ENCODE measurements at places on chromosomes 3 and 15.

GRCh38 chr3:169085827-169086226 lies 577.7 kb downstream of the MECOM start:
- peak; percentile 5 for DNase-seq

GRCh38 chr3:31724651-31725050 lies 191.9 kb downstream of the STT3B start:
- no peak for DNase-seq

GRCh38 chr3:21621181-21621651 lies 129.8 kb downstream of the ZNF385D start:
- no peak for DNase-seq

GRCh38 chr15:100113351-100114080 lies 228.3 kb downstream of the ADAMTS17 start:
- no peak for DNase-seq

DNA sequence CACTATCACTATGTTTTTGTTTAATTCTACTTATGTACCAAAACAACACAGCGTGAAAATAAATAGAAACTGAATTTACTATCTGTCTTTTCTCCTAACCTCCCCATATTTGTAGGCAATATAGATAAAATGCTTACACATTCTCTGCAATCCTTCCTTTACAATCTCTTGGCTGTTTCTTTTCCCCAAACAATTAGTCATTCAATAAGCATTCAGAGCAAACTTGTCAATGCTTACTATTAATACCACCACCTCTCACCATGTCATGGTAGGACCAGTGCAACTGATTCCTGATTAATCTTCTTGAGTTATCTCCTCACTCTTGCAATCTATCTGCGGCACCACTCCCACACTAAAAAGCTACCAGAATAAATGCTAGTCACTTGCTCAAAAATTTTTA lies 74.0 kb upstream of the TTBK2 start:
- DNase-seq = no peak

DNA sequence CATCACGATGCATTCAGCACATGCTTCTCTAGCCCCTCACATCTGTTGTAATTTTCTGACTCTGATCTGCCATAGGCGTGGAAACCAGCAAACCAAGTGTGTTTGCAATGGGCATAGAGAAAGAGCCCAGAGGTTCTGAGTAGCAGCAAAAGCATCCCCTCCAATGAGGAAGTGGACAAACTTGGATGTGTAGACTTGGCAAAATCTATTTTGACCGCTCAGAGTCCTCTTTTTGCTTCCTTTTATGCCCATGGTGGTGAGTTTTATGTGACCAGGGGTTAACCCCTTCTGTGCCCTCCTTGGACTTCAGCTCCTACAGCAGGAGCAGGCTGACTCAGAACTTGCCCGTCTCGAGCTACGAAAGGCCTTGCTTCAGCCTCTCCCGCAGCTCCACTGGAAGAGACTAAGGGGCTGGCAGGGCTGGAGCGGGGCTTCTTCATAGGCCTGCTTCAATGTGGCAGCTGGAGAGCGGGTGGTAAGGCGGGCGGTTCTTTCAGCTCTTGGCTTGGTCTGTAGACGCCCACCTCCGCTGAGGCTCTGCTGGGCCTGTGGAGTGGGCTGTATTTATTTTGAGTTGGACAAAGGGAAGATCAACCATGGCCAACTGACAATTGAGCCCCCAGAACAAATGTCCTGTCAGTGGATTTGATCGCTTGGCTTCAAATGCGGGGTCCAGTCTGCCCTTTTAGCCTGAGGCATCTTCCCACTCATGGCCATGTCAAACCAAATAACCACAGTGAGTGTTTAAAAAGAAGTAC lies 6.5 kb upstream of the ETV5 start:
- no peak for DNase-seq

DNA sequence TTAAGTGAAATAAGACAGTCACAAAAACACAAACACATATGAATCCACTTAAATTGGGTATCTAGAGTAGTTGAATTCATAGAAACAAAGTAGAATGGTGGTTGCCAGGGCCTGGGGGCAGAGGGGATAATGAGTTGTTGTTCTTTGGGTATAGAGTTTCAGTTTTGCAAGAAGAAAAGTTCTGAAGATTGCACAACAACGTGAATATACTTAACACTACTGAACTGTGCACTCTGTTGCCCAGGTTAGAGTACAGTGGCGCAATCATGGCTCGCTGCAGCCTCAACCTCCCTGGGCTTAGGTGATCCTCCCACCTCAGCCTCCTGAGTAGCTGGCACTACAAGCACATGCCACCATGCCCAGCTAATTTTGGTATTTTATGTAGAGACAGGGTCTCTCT lies 14.9 kb downstream of the GRAMD2A start:
- no peak for DNase-seq

- DNase-seq = no peak
These were observed 78.5 kb upstream of the DLG1 start for GRCh38 chr3:197376735-197377555.

DNA sequence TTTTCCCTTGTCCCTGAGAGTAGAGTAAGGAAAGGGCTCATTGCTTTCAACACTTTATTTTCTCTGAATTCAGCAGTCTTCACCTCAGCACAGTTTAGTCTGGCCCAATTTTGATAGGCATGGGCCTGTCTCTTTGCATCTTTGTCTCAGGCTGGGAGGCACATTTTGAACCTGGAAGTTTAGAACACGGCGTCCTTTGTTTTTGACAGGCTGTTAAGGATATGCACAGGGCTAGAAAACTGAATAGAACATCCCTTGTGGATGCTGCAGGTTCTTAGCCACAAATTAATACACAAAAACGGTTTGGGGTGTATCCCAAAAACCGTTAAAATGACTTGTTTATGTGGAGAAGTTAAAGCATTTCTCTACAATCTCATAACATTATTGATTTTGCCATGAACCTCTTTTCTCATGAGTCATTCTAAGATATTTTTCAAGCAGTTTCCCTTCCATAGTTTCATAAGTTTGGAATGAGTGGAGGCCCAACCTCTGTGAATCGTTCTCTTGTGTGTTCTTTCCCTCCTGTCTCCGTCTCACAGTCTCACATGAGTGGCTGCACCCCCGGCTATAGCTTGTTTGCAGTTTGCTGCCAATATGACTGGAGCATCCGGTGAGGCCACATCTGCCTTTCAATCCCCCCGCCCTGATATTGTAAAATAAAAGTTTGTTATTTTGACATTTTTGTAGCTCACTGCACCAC lies 192.9 kb upstream of the EIF1B start:
- DNase-seq = no peak

GRCh38 chr15:40252438-40253166 lies 13.7 kb downstream of the PAK6 start:
- DNase-seq = peak; percentile 50

DNA sequence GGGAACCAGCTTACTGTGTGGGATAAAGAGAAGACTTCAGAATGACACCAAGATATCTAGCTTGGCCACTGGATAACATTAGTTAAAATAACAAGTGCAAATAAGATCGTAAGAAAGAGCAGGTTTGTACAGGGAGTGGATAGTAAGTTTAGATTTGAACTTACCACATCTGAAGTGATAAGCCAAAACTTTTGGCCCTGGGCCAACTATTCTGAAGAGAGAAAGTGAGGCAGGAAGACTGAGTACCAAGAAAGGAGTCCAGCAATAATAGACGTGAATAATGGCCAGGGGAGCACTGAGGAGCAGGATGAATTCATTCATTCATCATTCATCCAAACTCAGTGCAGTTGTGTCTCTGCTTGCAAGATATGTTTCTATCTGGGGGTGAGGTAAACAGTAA lies 122.9 kb downstream of the PDE8A start:
- DNase-seq = no peak

Data from lung microvascular endothelial cell (primary cell).